Stimulated activated CD4-positive, alpha-beta T cell treated with anti-CD3 and anti-CD28 coated beads, TNF-alpha, amount 100 ng/mL, for 1 hour (primary cell): ENCODE measurements at places on chromosomes 5 and 9.
A peak's percentile ranks its signal among the peaks of the same experiment; 100 is the strongest.

- DNase-seq: no peak
These were observed 63.4 kb downstream of the MVB12B start for GRCh38 chr9:126389992-126390391.

DNA sequence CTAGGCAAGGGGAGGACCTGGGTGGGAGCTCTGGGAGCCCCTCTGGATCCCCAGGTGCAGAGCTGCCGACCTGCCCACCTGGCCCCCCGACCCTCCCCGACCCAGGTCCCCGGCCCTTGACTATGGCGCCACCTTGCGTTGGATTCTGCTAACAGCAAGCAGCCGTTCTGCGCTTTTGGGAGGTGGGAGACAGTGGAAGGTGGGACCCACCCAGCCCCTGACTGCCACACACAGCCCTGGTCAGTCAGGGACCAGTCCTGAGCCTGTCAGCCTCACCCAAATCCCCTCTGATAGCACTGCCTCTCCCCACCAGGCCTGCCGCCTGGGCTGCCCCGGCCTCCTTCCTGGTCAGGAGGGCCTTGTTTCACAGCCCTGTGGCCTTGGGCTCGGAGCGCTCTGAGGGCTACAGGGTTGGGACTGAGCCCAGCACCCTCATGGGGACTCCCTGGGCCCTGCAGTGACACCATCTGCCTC, 77.9 kb downstream of the HMCN2 start:
- DNase-seq: peak; percentile 12

DNA sequence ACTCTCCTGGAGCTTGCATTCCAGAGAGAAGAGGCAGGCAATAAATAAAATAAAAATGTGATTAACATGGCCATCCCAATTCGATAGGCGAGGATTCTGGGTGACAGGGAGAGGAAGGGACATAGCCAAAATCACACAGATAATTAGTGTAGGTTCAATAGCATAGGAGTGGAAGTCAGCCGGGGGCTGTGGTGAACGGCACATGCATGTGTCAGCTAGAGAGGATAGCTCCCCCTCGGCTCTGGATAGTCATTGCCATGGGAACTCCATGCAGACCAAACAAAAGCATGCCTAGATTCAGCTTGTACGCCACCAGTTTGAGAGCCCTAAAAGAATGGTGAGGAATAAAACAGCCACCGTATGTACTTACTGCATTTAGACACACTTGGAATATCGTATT, 223.5 kb downstream of the GRIA1 start:
- no peak for DNase-seq

- no peak for DNase-seq
These were observed 102.4 kb downstream of the ROR2 start for GRCh38 chr9:91847581-91848091.

- DNase-seq: no peak
These were observed 435.1 kb downstream of the SPATA31D1 start for GRCh38 chr9:82423700-82424099.

GRCh38 chr5:61262080-61262479, 70.0 kb upstream of the ZSWIM6 start:
- DNase-seq: no peak

GRCh38 chr9:92612292-92612691, 57.6 kb downstream of the IPPK start:
- no peak for DNase-seq

- DNase-seq: no peak
These were observed 14.3 kb upstream of the FREM1 start for GRCh38 chr9:14924230-14925219.

GRCh38 chr5:124439609-124440008, 306.8 kb downstream of the ZNF608 start:
- no peak for DNase-seq

DNA sequence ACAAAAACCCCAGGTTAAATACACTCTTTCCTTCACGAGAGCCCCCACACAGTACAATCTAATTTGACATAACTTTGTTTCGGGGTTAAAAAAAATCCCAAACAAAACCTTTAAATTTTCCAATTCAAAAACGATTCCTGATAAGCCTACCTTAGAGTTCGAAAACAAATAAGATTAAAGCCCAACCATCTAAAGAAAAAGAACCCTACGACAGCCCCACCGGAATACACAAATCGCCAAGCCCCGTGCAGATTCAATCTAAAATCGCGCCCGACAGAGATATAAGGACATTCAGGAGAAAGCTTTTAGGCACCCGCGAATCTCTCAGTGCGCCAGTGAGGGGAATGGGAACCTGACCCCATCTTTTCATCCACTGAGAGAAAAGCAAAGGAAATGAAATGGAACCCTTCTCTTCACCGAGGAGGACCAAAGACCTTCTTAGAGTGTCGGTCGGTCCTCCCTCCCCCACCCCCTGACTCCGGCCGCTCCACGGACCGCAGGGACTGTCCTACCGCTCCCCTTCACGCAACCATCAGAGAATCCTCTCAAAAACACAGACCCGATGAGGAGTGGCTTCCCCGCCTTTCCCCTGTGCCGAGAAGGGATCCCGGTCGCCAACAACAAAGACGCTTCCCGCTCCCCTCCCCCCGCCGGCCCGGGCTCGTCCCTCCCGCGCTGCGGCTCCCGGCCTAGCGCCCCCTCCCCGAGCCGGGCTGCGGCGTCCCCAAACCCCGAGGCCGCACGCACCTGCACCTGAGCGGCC, 925 bp downstream of the ABHD17B start:
- DNase-seq: peak; percentile 25

DNA sequence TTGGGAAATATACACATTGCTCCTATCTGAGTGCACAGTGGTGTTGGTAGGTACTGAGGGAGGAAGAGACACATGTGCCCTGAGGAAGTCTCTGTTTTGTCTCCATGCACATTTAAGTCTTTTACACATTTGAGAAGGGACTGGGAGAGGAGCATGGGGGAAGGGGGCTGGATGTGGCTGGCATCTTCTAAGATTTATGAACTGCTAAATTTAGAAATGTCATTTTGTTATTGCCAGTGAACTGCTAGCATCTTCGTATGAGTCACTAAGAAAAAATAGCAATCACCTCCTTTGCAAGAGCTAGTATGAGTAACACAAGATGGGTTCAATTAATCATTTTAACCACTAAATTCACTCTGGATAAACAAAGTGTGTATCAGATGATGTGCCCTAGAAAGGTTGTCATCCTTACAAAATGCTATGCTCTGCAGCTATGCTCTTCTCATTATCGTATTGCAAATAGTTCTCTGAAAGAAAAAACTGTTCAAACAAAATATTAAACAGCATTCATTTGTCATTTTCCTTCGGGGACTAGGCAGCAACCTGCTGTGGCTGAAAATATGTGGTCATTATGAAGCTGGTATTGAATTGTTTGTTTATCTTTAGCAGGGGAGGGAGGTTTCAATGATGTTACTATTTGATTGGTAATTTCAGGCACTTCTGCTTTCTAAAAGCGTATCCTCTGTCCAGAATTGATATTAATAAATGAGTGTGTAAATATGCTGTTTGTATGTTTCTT, 236.5 kb downstream of the DMRTA1 start:
- no peak for DNase-seq

DNA sequence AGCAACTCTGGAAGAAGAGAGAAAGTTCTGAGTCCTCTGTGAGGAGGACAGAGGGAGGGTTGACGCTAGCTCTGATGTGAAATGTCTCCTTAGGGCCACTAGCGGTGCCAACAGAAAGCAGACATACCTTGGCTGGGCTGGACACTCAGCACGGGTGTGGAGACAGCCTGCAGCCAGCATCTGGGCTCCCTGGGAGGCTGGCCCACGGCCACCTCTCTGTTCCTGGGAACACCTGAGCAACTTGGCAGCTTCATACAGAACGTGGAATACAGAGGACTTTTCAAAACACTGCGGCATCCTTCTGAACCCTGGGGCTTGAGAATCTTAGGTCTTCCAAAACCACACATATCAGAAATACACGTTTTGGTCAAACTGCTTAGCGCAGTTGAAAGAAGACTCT, 269.1 kb downstream of the FSTL4 start:
- DNase-seq: no peak

DNA sequence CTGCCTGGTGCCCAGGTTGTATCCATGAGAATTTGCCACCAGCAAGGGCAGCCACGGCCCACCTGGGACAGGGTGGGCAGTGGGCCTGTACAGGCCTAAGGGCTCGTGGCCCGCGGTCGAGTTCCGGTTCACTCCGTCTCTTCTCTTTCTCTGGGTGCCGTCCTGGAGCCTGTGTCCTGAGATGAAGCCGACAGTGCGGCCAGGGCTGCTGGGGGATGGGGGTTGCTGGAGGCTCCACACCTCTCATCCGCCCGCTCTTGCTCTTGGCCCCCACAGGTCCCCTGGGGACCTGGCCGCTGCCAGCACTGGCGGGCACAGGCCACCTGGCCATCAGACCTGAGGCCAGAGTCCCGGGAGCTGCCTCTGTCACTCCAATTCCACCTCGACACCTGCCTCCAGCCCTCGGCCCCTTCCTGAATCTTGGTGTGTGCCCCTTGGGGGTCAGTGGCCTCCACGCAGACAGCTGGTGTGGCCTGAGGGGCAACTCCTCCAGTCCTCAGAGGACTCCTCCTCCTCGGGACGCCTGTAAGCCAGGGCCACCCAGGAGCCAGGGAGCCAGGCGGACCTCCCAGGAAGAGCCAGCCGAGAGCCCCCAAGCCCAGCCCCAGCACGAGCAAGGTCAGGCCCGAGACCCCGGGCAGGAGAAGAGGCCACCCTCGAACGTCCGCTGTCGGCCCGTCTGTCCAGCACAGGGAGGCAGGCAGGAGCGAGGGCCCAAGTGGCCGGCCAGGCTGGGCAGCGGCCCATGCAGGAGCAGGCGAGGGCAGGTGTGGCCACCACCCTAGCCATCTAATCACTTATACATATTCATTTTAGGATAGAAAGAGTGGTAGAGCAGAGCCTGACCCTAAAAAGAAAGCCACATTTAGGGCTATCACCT, 5.2 kb downstream of the LRRC26 start:
- no peak for DNase-seq

DNA sequence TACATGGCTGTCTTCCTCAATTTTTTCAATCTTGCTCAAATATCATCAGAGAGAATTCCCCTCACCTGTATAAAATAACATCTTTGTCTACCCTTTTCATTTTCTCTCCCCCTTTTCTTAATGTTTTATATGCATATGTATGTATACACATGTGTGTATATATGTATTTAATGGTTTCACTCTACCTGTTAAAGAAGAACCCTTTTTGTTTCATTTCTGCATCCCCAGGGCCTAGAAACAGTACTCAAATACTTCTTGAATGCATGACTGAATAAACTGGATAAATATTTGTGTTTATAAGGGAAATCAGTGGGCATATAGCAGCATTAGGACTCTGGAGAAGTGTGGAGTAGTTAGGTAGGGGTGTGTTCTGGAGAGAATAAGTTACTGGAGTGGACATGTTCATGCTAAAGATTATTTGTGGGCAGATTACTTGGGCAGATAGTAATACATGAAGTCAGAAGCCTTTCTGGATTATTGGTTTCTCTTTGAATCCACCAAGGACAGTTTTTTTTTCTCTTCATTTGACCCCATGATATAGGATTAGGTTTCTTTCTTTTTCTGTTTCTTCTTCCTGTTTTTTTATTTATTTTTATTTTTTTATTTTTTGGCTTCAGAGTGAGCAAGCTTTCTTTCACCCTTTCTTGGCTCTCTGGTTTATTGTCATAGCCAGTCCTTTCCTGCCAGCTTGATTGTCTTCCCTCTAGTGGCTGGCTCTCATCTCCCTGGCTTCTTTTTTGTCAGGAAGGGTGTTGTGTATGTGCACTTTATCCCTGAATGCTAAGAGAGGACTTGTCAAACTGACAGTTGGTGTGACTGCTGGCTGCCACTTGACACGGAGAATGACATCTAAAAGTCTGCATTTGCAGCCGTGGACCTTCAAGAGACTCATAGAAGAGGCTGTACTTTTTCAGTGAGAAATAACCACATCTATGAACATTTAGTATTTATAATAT, 89.3 kb downstream of the ZCCHC7 start:
- no peak for DNase-seq

DNA sequence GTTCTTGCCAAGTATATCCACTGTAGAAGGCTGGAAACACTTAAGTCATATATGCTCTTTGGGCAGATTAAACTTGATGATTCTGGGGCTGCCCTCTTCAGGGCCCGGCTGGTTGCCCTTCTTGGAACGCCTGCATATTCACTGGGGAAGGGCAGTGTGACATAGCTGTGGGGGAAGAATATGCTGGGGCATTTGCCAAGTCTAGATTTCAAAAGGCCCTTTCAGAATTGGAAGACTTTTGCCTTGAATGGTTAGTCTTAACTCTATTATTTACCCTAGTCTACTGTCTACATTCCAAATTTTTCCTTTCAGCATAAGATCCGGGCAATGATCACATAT, 161.2 kb upstream of the PITX1 start:
- DNase-seq: no peak

DNA sequence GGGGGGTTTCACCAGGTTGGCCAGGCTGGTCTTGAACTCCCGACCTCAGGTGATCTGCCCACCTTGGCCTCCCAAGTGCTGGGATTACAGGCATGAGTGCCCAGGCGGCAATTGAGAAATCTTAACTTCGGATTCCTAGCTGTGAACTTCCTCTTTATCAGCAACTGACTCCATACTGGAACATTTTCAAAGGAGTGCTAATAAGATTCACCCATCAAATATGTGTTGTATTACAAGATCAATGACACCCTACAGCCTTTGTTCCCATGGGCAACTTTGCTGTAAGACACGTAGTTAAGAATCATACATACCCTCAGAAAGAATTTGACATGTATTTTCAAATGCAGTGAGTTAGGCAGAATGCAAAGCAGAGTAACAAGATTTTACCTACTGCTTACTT, 23.1 kb upstream of the ACOT12 start:
- no peak for DNase-seq

GRCh38 chr9:21854594-21854993, 52.2 kb downstream of the MTAP start:
- DNase-seq: no peak

GRCh38 chr5:102713278-102713677, 41.8 kb upstream of the PAM start:
- no peak for DNase-seq

DNA sequence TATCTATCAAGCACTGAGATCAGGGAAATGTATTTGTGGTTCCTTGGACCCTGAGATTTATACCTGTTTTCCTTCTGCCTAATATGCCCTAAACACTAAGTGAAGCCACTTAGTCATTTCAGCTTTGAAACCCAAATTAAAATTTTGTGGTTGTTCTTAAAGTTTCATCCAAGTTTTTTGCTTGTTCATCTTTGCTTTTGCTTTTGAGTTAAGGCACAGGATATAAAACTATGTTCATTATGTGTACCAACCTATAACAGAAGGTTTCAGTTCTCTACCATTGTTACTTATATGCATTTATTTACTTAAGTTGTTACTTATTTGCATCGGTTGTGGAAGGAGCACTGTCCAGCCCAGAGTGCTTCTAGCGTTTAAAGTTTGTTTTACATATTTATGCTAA, 382.3 kb downstream of the PTPRD start:
- DNase-seq: no peak

GRCh38 chr5:133290669-133291240, 238.9 kb downstream of the HSPA4 start:
- no peak for DNase-seq

DNA sequence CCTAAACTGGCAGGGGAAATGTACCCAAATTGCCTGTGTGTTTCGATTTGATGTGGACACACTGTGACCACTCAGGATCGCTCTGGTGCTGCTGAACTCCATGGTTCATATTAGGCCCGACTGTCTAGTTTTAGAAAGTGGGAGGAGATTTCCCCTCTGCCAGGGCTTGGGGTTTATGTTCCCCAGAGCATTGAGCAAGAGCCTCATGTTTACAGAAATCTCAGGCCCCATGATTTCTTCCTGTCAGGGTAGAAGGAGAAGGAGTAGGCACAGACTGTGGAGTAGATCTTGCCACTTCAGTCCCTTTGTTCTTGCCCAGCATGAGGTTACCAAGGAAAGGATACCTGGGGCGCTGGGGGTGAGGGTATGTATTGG, 40.8 kb upstream of the GLRX start:
- no peak for DNase-seq

GRCh38 chr5:76622973-76623596, at the start of gene F2RL2:
TSS of gene F2RL2 (minus strand) at chr5:76623403. CDS start at chr5:76623230, 173 bp downstream.
- DNase-seq: no peak
